Central memory CD8-positive, alpha-beta T cell (primary cell): ENCODE measurements at places on chromosomes 2 and 18.

DNA sequence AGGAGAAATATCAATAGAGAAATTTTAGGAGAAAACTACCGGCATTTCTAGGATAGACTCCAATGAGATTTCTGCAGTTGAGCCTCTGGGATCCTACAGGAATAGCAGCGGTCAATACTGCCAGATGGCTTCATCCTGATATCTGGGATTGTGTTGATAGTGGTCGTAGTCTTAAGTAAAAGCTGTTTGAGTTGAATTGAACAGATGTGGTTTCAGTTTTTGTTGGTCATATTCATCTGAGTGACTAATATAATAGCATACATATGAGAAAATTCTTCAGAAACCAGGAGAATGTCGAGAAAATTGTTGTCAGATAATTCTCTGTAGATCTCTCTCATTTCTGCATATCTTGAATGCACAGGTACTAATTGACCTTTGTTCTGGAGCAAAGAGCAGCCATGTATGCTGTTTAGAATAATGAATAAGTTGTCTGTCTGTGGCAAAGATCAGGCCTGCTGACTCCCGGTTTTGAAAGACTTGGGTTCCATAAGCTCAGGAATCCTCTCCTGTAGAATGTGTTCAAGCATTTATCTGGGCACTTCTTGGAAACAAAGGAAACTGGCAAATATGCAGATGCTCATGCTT lies 288.1 kb downstream of the TMX3 start:
- DNase-seq = no peak

DNA sequence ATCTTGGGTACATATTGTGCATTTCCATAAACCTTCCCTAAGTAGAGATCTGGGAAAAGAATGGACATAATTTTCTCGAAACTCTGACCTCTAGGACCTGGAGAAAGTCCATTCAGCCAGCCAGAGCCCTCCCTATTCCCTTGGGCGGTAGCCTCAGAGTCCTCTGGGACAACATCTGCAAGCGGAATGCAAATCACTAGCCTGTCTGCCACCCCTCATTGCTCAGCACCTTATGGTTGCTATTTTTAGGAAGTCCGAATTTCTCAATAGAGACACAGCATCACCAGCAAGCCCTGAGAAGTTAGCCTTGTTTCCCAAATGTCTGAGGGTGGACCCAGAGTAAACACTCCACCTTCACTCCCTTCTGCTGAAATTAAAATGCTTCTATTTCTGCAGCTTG lies 17.6 kb upstream of the CD28 start:
- no peak for DNase-seq

DNA sequence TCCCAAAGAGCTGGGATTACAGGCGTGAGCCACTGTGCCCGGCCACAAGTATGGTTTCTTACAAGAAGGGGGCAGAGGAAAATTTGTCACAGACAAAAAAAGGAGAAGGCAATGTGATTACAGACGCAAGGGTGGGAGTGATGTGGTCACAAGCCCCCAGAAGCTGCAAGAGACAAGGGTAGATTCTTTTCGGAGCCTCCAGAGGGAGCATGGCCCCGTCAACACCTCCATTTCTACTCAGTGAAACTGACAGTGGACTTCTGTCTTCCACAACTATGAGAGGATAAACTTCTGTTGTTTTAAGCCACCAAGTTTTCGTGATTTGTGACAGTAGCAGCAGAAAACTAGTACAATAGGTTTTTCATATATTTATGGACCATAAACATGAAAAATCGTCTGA lies 2.1 kb upstream of the TCF7L1 start:
- no peak for DNase-seq

DNA sequence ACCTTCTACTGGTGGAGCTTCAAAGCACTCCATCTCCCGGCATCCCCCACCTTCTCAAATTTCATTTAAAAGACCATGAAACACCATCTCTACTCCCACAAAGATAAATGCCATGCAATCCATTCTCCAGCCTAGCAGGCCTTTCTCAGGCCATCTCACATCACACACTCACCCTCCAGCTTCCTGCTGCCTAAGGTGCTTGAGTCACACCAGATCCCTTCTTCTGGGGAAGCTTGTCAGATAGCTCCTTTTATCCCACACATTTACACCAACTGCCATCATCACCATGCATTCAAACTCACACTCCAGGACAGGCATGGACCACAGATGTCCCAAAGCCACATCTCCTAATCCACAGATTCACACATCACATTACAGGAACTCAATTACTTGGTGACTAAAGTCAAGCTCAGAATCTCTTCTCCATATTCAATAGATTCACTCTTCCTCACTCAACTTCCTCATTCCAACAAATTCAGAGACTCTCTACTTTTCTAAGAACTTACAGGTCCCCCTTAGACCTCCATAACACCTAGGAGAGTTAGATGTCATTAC lies 292.5 kb downstream of the TNS1 start:
- no peak for DNase-seq
